Nephron progenitor cell (in vitro differentiated cells): ENCODE measurements at places on chromosomes 12 and 14.

- DNase-seq = no peak
Observed at GRCh38 chr12:4112734-4113325, 160.7 kb upstream of the CCND2 start.

GRCh38 chr12:67726868-67727267, 78.3 kb downstream of the DYRK2 start:
- DNase-seq = no peak

- no peak for DNase-seq
Observed at GRCh38 chr12:65508276-65509035, 230.0 kb downstream of the MSRB3 start.

DNA sequence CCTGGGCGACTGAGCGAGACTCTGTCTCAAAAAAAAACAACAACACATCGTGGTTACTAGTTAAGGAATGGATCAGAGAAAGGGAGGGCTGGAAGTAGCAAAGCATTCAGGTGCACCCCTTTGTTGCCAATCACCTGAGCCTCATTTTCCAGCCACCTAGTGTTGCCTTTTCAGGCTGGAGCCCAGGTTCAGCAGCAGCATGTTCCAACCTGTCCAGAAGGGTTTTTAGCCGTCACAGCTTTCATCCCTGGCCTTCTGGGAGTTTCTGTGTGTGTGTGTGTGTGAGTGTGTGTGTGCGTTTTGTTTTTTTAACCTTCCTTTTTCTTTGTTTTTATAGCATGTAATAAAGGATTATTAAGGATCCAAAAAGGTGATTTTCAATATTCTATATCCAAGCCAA, 121.1 kb upstream of the ATF1 start:
- no peak for DNase-seq

DNA sequence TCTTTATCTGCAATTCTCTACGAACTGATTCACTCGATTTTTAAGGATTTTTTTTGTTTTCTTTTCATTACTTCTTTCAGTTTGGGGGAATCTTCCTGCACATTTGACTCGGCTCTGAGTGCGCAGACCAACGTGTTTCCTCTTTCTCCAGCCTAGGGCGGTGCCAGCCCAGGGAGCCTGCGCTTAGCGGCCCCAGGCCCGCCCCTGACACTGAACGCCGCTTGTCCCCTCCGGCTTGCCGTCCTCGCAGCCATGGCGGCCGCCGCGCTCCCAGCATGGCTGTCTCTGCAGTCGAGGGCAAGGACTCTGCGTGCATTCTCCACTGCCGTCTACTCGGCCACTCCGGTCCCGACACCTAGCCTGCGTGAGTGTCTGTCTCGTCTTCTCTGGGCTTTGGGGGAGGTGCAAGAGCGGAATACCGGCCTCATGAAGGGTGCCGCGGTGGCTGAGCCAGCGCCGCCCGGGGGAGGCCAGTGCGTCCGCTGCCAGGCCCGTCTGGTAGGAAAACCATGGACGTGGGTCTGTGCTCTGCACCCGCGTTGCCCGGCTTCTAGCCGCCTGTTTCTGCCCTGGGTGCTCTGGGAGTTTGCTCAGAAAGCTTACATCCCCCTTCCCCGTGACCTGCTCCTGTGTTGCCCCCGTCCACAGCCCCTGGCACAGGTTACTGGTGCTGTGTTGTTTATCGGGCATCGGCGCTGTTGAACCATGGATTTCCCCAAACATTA, at the start of gene MRPS35:
TSS of gene MRPS35 (plus strand) at position 241 of the 725 bp plus-strand sequence. CDS start at position 253, 12 bp downstream.
- peak; percentile 87 for DNase-seq

GRCh38 chr12:52285172-52285745, 6.1 kb downstream of the KRT81 start:
- no peak for DNase-seq

GRCh38 chr12:104189915-104190555, 25.5 kb upstream of the TXNRD1 start:
- DNase-seq = no peak

DNA sequence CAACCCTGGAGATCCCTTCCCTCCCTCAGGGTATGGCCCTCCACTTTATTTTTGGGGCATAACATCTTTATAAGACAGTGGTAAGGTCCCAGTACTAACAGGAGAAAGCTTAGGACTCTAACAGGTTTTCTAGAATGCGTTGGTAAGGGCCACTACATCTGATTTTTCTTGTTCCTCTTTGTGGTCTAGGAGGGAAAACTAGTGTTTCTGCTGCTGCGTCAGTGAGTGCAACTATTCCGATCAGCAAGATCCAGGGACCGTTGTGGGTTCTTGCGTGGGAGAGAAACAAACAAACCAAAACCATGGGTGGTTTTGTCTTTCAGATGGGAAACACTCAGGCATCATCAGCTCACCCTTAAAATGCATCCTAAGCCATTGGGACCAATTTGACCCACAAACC, 123.6 kb upstream of the SLC16A7 start:
- no peak for DNase-seq

DNA sequence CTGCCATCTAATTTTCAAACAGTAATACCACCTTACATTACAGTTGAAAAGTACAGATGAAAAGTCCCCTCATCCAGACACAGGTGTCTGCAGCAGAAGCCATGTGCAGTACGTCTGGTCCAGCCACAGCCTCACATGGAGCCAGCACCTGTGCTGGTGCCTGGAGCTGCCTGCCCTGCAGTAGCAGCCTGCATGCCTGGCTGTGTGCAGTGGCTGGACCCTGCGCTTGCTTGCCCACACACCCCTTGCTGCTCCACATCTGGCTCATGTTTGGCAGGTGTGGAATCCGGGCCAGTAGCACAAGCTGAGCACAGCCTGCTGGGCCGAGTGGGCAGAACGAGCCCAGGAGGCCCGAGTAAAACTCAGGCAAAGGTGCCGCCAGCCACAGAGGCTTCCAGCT, 21.8 kb upstream of the CPM start:
- no peak for DNase-seq

- peak; percentile 29 for DNase-seq
Observed at GRCh38 chr12:1592444-1593173, 1.8 kb downstream of the FBXL14 start.

DNA sequence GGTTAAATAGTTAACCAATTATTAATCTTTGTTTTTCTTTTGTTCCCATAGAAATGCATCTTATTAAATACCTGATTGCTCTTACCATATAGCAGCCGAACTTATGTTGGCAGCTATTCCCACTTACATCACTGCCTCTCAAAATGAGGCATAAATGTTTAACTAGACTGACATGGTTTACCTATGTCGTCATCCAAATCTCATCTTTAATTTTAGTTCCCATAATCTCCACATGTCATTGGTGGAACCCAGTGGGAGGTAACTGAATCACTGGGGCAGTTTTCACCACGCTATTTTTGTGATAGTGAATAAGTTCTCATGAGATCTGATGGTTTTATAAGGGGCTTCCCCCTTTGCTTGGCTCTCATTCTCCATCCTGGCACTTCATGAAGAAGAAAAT, 499.2 kb upstream of the ATP2B1 start:
- DNase-seq = no peak

DNA sequence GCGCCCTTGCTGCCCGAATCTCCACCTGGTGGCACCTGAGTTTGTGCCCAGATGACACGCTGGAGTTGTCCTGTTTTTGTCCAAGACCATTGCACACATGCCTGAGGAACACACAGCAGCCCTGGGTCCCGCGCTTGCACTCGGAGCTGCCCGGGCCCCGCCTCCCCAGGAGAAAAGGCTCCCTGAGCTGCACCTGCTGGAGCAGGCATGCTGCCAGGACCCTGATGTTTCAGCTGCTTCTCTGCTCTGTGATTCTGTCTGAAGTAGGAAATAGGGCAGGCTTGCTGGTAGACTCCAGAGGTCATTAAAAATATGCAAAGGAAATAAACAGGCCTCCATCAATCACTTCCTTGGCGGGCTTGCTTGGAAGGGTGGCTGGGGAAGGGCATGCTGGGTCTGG, 271.6 kb downstream of the CACNA1C start:
- peak; percentile 20 for DNase-seq

DNA sequence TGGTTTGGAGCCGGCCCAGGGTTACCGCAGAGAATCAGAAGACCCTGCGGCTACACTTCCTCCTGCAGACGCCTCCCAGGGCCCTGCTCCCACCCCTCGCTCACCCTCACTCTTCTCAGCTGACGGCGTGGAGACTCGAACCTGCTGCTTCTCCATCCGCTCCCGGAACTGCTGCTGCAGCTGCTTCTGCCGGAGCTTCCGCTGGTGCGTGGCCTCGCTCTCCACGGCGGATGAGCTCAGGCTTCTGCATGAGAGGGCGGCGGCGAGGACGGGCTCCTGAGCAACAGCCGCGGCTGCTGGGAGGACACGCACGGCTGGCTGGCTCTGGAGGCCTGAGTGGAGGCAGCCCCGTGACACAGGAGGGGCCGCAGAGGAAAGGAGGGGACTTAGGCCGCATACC, 33.3 kb downstream of the RAD52 start:
- DNase-seq = peak; percentile 50

- DNase-seq = no peak
Observed at GRCh38 chr12:64510667-64511066, 58.7 kb downstream of the TBK1 start.

- no peak for DNase-seq
Observed at GRCh38 chr12:97560786-97561618, 98.4 kb downstream of the RMST start.

DNA sequence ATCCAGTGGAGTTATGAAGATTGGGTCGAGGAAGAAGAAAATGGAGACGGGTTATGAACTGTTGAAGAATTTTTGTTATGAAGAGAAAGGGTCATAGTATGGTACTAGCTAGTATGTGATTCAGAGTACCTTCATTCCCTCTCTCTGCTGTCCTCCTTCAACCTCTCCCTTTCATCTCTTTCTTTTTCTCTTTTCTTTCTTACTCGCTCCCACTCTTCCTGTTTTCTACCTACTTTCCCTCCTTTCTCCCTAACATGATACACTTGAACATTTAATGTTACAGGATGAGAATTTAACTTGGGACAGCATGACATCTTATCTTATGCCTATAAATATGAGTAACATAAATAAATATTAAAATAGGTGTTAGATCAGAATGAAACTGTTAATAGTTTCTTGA, 112.9 kb downstream of the CCDC91 start:
- DNase-seq = no peak

GRCh38 chr14:50972734-50973133, 28.5 kb upstream of the PYGL start:
- no peak for DNase-seq

- DNase-seq = no peak
Observed at GRCh38 chr14:105067969-105068301, 2.7 kb upstream of the GPR132 start.

- no peak for DNase-seq
Observed at GRCh38 chr12:95480230-95480629, 6.3 kb downstream of the METAP2 start.

- DNase-seq = no peak
Observed at GRCh38 chr14:34931206-34931605, 51.6 kb upstream of the SRP54 start.

- DNase-seq = no peak
Observed at GRCh38 chr14:75204116-75204515, 27.7 kb upstream of the TMED10 start.

- DNase-seq = no peak
Observed at GRCh38 chr14:64610049-64610746, 60.4 kb downstream of the PPP1R36 start.

DNA sequence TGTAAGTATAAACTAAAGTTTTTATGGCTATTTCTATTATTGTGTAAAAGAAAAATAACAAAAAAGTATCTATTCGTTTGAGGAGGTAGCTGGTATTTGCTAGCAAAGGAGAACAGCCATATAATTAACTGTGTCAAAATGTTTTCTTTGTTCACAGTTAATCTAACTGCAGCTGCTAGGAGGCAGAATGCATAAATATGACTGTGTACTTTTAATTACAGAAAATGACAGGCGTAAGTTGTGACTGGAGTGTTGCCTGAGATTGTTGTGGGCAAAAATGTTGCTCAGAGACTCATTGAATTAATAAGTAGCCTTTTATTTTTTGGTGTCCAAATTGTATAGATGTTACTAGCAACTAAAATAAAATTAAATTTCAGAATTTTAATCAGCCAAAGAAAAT, 33.5 kb downstream of the PTPRO start:
- no peak for DNase-seq

- no peak for DNase-seq
Observed at GRCh38 chr12:108324351-108325017, 14.6 kb downstream of the CMKLR1 start.

DNA sequence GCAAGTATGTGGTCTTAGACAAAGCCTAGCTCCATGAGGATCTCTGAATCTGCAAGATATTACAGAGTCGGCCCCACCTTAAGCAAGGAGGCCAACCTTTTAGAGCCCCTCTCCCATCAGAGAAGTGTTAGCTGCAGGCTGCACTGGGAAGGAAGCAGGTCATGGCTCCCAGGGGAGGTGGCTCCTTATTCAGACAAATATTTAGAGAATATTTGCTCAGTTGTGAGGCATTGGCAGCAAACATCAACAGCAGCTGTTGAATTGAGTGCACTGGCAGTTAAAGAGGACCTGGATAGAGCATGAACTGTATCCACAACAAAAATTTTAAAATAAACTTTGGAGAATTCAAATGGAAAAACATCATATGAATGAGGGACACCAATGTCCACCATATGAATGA, 44.7 kb downstream of the FSCB start:
- DNase-seq = no peak

- no peak for DNase-seq
Observed at GRCh38 chr14:20539906-20540305, 20.9 kb downstream of the RNASE9 start.

- DNase-seq = no peak
Observed at GRCh38 chr12:77947330-77947729, 116.6 kb downstream of the NAV3 start.

- DNase-seq = no peak
Observed at GRCh38 chr12:130971925-130972585, 18.3 kb downstream of the ADGRD1 start.

GRCh38 chr12:12741660-12742059, 24.5 kb downstream of the CDKN1B start:
- DNase-seq = no peak

DNA sequence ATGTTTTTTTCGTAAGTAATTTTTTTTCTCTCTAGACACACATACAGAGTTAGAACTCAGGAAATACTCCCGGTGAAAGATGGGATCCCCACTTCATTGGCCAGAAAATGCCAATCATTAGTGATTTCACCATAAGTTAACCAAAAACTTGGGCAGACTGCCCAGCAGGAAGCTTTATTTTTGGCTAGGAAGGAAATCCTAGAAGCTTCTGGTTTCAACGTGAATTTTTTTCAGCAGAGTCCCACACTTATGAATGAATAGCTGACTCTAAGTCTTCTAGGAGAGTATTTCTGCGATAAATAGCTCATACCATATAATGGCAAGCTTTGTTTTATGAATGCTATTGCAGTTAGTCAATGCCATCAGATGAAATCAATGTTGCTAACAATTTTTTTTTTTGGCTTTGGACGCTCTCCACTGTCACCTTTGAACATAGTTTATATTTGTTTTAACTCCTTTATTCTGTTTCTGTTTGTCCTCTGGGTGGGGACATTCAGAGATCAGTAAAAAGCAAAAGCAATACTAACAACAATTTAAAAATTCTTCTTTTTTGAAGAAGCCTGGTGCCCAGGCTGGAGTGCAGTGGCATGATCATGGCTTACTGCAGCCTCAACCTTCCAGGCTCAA, 9.5 kb downstream of the PPP1CC start:
- no peak for DNase-seq
